H7 (cell line): ENCODE measurements at places on chromosomes 12 and 14. TPM values are rescaled to one million over a fixed set of nuclear protein-coding genes. Genes with fewer than 3 reads are reported as not detected.

Gene FRS2
- total RNA-seq: 21.8 and 26.3 TPM in 2 replicates

Gene MYH6
- total RNA-seq: 0.03 TPM in 1 of 2 replicates, not detected in the other

- no peak for DNase-seq
These were observed 30.3 kb downstream of the EFCAB11 start for GRCh38 chr14:89924268-89924667.

Gene PPP1R12A
- 39.7 and 58.7 TPM in 2 replicates for total RNA-seq

- DNase-seq: no peak
These were observed 328.1 kb downstream of the ALG10 start for GRCh38 chr12:34350092-34351041.
